ENCODE measurements at places on chromosomes 3 and 15.

GRCh38 chr3:190716211-190716610 lies 146.3 kb downstream of the GMNC start:
- no peak for DNase-seq

DNA sequence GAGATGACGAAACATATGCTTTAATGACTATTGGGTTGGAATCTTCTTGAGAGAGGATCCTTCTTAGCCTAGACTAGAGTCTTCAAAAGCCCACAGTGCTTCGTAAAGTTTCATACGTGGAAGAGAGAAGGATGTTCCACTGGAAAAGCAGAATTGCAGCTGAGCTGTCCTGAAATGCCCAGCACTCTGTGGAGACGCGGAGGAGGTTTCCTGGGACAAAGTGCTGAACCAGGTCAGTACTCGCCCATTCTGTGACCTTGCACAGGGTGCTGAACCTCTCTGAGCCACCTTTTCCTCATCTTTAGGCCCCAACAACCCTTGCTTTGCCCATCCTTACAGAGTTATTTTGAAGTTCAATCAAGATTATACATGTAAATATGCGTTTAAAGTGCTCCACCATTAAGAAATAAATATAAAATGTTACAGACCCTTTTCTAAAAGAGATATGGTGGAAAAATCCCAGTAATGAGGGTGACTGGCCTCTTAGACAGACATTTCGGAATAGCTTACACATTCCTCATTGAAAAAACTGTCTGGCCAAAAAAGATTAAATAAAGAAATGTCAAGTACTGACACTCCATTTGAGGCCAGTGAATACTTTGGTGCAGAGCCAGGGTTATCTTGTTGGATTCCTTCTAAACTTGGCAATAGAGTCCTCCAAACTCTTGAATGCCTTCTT lies 4.2 kb upstream of the MAGEF1 start:
- DNase-seq = no peak

DNA sequence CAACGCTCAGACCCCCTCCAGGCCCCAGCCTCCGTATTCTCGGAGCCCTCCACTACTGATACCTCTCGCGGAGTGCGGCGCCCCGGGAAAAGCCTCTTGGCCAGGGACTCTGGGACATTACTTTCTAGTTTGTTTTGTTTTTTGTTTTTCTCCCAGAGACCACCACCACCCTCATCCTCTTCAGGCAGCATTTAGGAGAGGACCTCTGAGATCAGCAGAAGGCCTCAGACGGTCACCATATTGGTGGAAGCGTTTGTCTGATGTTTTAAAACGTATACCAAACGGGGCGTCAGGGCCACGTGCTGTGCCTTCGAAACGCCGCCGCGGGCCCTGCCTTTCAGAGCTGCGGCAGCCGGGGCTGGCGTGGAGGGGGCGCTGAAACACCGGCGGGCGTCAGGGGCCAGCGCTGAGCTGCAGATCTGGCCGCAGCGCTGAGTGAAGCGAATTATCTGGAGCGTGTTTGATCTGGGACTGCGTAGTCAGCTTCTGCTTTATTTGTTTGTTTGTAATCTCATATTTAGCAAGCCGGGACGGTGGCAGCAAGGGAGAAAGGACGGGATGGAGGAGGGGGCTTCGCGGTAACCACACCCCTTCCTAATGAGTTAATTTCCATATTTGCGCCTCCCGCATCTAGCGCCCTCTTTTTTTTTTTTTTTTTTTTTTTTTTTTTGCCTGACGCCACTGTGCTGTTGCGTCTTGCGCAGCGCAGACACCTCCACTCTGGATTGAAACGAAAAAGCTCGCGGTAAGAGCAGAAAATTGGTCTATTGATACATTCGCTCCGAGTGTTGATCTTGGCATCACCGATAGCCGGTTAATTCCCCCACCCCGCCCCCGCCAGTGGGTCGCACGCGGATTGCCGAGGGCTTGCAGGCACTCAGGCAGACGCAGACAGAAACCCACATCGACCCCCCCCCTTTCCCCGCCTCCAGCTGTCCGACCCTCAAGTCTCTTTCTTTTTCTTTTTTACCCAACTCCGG lies 14.9 kb downstream of the SOX2 start:
- no peak for DNase-seq

- no peak for DNase-seq
Measured at GRCh38 chr3:167874671-167875372, 139.3 kb downstream of the SERPINI1 start.

GRCh38 chr3:121648219-121648958 lies 12.3 kb downstream of the HCLS1 start:
- no peak for DNase-seq
